ENCODE measurements at places on chromosomes 5 and 9.

GRCh38 chr5:171978016-171978415 lies 28.4 kb downstream of the FBXW11 start:
- DNase-seq: no peak

- peak; percentile 26 for DNase-seq
Observed at GRCh38 chr9:137458194-137459151, 661 bp downstream of the NSMF start.

GRCh38 chr9:18768951-18769622 lies 263.9 kb downstream of the SAXO1 start:
- no peak for DNase-seq

- DNase-seq: no peak
Observed at GRCh38 chr9:21549251-21549765, 67.2 kb upstream of the IFNE start.

GRCh38 chr9:68819065-68819464 lies 114.0 kb downstream of the PIP5K1B start:
- no peak for DNase-seq

DNA sequence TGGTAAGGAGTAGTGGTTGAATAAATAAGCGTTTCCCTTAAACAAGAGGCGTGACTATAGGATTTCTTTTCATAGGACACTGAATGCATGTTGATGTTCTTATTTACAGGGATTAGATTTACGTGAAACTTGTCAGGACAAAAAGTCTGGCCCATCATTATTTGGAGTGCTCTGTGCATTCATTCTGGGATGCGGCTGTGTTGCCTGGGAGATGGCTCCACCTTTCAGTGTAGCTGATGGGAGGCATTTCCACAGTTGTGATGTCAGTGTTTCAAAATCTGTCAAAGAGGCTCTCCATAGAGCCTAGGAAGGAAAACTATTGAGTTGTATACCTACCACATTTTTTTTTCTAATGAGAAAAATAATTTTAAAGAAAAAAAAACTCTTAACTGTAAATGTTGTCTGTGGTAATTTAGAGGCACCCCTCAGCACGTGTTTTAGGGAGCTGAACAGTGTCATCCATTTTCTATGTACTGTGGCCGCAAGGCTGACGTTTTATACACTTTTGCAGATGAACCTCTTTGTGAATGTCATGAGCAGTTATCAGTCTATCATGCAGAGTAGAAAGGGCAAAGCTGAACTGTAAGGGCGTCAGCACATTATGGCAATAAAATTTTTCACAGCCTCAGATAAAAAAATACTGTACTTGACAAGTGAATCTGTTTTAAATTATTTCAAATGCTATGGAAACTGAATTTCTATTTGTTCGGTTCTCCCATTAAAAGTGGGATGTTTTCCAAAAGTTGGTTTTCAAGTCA lies 202.7 kb downstream of the PBX3 start:
- no peak for DNase-seq

GRCh38 chr5:140109759-140110645 lies 3.9 kb upstream of the PURA start:
- DNase-seq: no peak

DNA sequence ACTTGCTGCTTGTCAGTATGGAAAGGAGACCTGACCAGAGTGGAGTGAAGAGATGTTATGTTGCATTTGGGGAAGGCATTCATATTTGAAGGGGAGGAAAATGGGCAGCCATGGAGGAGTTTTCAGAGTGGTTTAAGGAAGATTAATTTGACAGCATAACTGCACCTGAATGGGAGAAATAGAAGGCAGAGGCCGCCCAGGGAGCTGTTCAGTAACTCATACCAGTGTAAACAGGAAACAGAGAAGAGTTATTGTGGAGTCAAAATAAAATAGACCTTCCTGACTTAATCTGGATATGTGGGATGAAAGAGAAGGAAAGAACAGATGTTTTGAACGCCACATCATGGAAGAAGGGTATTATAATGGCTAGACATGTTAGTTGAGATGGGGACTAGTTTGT lies 13.4 kb downstream of the SLC44A1 start:
- no peak for DNase-seq

DNA sequence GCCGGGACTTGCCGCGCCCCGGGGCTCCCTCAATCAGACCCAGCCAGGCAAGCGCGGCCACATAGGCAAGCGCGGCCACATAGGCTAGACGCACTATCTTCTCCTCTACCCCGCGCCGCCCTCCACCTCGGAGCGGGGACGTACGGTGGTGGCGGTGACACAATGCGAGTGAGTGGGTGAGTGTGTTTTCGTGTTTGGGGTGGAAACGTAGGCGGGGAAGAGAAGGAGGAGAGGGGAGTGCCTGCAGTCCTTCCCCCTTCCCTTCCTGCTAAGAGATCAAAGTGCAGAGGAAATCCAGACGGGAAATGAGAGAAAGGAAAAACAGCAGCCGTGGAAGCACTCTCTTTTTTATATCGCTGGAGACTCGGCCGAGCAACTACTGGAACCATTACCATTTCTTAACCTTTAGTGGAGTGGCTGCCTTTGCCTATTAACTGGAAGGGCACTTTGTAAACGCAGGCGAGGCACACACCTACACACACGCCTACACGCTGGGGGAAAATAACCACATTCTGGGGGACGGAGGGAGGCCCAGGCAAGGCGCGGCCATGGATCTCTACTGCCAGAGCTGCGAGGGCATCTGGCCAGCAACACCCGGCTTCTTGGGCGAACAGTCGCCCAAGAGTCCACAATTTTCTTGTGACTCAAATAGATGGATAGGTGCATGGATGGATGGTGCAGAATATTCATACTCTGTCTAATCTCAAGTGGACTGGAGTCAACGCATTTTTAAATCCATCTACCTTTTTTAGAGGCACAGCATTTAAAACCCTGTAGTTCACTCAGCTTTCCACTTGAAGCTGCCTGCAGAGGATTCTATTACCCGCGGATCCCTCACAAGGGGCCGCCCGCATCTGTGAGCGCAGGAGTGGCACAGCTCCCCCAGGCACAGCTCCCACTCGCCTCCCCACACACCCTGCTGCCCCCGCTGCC lies 2.1 kb downstream of the EDIL3 start:
- DNase-seq: no peak

DNA sequence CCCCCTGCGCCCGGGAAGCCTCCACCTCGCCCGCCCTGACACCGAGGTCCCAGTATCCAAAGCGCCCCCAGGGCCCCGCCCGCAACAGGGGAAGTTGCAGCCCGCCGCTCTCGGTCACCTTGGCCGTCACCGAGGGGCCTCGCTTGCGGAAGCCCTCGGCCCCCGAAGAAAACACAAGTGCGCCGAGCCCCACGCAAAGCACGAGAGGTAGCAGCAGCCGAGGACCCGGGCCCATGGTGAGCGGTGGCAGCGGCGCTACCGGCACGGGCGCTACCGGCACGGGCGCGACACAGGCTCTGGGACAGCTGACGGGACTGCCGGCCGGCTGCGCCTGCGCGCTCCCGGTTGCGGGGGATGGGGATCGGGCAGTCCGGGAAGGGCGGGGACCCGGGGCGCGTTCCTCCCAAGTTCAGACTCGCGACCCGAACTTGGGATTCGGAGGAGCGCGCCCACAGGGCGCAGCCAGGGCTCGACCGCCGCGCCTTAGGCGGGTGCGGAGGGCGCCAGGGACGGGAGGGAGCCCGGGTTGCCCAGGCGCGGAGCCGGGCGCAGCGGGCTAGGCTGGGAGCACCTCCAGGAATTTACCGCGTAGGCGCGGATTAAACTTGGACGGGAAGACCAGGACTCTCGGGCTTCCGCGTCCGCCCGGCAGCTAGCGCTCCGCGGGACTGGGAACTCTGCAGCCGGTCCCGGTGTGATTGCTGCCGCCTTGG lies at the start of gene PPIC:
Gene PPIC, minus strand, starts transcription at position 335 of the 713 bp plus-strand sequence. Its CDS starts 100 bp downstream, at position 235.
- DNase-seq: no peak

GRCh38 chr5:2750026-2750757 lies 1.3 kb downstream of the IRX2 start:
- no peak for DNase-seq

DNA sequence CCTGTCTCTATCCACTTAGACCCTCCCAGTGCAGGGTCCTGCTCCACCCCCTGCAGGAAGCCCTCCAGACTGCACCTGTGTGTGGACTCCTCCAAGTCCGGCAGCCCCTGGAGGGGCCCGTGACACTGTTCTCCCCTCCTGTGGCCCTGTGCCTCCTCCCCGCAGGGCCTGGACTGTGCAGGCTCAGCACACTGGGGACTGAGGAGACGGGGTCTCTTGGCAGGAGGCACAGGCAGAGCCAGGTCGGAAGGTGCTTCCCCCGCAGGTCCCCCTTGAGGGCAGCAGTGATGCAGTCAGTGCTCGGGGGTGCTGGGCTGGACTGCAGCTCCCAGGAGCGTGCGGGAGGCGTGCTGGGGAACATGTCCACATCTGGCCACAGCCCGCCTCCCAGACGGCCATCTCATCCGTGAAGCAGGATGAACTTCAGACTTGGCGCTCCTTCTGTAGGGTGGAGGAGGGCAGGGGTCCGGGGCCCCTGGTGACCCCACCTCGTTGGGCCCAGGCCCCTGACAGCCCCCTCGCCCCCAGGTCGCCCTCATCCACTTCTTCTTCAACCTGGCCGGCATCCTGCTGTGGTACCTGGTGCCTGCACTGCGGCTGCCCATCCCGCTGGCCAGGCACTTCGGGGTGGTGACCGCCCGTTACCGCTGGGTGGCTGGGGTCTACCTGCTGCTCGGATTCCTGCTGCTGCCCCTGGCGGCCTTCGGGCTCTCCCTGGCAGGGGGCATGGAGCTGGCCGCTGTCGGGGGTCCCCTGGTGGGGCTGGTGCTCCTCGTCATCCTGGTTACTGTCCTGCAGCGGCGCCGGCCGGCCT lies 4.9 kb downstream of the SLC34A3 start:
- no peak for DNase-seq

DNA sequence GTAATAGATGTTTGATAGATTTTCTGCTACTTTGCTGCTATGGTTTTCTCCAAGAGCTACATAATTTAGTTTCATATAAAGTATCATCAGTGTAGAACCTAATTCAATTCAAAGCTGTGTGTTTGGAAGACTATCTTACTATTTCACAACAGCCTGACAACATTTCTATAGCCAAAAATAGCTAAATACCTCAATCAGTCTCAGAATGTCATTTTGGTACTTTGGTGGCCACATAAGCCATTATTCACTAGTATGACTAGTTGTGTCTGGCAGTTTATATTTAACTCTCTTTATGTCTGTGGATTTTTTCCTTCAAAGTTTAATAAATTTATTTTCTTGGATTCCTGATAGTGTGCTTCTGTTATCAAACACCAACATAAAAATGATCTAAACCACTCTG lies 35.1 kb upstream of the CCDC152 start:
- no peak for DNase-seq

GRCh38 chr5:78893940-78894677 lies 91.0 kb downstream of the ARSB start:
- DNase-seq: no peak

DNA sequence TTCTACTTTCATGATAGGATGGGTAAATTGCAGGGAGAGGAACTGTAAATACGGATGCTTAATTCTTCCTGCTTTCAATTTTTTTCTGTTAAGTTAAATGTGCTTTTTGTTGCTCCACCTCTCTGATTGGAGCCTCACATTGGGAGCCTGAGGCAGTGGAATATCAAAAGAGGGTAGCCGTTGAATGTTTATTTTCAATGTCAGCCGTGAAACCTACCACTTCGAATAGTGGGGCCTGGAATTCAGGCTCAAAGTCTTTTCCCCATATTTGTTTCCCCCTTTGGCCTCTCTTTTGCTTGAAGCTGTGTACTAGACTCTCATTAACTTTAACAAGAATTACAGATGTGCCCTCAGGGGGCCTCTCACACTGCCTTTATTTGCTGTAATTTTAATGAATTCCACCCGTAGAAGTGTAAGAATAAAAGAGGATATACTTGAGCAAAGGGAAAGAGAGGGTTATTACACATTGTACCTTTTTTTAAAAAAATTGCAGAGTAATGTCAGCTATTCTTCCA lies 29.0 kb downstream of the PSAT1 start:
- DNase-seq: no peak

GRCh38 chr5:76794871-76795270 lies 24.0 kb upstream of the F2RL1 start:
- no peak for DNase-seq

DNA sequence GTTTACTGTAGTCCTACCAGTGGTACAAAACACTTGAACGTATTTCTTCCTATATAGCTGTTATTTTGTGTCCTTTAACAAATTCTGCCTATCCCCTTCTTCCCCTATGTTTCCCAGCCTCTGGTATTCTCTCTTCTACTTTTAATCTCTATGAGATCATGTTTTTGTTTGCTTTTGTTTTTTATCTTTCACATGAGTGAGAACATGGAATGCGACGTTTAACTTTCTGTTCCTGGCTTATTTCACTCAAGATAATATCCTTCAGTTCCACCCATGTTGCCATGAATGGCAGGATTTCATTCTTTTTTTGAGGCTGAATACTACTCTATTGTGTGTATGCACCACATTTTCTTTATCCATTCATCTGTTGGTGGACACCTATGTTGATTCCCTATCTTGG lies 634.4 kb upstream of the WWC1 start:
- DNase-seq: no peak

GRCh38 chr9:111936391-111936790 lies 39.8 kb downstream of the UGCG start:
- DNase-seq: no peak

GRCh38 chr9:122158202-122158601 lies 1.4 kb downstream of the NDUFA8 start:
- peak; percentile 42 for DNase-seq

DNA sequence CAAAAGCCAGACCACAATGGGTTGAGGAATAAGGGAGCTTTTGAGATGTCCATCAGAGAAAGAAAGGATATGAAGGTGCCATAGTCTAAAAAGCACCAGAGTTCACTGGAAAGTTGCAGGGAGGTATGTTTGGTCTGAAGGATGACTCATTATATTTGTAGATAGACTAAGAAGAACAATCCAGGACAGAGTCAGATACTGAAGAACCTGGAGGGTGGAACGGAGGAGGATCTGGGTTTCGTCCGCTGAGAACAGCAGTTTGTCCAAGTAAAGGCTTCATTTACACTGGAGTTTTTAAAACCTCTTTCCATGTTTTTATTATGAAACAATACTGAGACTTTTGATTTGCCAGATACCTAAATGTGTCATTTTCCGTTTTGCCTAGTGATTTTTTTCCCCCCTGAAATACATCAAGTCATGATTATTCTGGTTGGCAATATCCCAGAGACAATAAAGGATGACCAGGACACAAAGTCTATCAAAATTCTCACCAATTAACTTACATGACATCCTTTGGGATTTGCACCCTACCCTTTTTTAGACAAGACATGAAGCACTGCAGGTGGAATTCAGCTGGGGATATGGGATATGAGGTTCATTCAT lies 219.9 kb downstream of the MLLT3 start:
- no peak for DNase-seq

DNA sequence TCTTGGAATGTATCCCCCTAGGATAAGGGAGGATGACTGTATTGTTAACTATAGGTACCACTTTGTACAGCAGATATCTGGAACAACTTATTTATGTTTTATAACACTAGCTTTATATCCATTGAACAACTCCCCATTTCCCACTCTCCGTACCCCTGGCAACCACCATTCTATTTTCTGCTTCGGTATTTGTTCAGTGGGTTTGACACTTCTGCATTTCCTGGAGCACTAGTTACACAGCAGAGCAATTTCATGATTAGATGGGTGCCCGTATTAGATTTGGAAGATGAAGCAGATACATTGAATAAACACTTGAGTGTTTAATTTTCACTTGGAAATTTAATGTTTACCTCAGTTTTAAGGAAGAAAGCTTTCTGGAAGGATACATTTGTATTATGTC lies 67.4 kb downstream of the SLC46A2 start:
- DNase-seq: no peak
